ENCODE measurements at places on chromosomes 4 and X.

DNA sequence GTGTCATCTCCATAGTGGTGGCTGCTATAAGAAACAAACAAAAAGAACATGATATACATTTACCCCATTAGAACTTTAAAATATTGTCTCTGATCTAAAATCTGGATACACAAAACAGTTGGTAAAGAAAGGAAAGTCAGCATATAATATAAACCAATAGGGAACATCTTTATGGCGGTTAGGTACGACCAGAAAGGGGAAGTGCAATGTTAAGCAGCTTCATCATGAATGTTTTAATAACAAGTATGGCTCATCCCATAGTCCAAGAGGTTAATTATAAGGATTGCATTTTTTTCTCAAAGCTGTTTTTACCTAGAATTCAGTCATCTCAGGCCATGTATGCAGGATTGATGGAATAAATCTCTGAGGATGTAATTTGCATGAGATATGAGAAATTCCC, 1869.7 kb downstream of the PCDH7 start:
- DNase-seq, result no peak

- DNase-seq, result no peak
These were observed 222.6 kb downstream of the SPIN4 start for GRCh38 chrX:63128509-63128908.

DNA sequence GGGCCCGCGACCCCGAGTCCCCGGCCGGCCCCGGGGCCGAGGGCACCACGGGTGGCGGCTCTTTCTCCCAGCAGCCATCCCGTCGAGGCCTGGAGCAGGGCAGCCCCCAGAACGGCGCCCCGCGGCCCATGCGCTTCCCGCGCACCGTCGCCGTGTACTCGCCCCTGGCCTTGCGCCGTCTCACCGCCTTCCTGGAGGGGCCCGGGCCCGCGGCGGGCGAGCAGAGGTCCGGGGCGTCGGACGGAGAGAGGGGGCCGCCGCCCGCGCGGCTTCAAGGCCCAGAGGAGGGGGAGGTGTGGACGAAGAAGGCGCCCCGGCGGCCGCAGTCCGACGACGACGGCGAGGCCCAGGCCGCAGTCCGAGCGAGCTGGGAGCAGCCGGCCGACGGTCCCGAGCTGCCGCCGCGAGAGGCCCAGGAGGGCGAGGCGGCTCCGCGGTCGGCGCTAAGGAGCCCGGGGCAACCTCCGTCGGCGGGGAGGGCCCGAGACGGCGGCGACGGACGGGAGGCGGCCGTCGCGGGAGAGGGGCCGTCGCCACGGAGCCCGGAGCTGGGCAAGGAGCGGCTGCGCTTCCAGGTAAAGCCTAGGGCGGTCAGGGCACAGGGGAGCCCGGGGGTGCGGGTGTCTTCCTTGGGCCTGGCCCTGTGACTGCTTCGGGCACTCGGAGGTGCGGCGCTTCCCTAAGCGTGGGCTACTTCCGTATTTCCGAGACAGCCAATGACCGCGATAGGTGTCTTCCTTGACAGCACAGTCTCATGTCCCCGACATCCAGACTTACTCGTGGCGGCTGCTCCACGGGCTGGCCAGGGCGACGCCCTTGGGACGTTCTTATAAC, 845 bp downstream of the ZAR1 start:
- no peak for DNase-seq

DNA sequence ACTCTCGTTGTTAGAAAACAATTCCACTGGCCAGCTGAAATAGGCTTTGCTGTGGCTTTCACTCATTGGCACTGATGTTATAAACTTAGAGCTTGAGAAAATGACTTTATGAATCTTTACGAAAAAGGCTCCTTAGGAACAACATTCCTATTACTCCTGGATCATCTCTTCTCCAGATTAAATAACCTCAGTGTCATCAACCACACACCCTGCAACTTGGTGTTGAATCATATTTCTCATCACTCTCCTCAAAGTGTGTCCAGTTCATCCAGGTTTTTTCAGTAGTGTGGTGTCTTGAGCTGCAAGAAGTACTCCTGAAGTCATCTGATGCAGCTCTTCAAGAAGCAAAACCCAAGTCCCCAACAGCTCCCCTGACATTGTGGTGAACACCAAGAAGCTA, 28.1 kb upstream of the ANOS1 start:
- no peak for DNase-seq

DNA sequence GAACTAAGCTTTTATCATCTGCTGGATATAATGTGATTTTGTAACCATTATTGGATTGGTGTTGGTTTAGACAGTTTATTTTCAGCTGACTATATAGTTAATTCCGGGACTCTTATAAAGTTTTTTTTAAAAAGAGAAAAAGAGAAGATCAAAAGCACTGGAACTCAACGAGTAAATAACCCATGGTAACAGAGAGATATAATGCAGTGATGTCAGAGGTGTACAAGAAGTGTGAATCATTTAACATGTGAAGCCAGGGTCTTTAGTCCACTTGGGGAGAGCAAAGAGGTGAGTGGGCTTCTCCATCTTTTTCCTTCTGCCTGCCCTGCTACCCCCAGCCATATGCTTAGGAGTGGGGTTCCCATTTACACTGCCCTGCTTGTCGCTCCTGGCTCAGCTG, 3.2 kb downstream of the TMEM165 start:
- DNase-seq, result no peak

- DNase-seq, result no peak
These were observed 44.6 kb downstream of the EIF2S3 start for GRCh38 chrX:24099394-24099793.

GRCh38 chr4:105895583-105896460, 551 bp downstream of the NPNT start:
- DNase-seq, result peak; percentile 17
